ENCODE measurements at places on chromosomes 13 and 19.

GRCh38 chr19:45179072-45179891 is 698 bp downstream of the BLOC1S3 start:
- no peak for DNase-seq

GRCh38 chr13:46647512-46648065 is 94.6 kb downstream of the LRCH1 start:
- no peak for DNase-seq

GRCh38 chr19:16022251-16022650 is 54.0 kb upstream of the TPM4 start:
- no peak for DNase-seq

- no peak for DNase-seq
Observed at GRCh38 chr13:30479154-30479882, 13.6 kb upstream of the HMGB1 start.

DNA sequence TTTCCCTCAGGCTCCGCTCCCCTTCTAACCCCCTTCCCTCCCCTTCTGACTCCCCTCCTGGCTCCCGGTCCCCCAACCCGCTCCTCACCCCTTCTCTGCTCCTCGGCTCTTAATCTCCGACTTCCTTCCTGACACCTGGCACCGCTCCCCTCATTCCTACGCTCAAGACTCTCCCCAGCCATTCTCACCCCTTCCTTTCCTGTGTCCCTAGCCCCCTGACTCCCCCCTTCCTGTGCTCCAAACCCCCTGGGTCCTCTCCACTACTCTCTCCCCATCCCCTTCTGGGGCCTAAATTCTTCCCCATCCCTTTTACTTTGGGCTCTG is 658 bp downstream of the CLPP start:
- DNase-seq = no peak

DNA sequence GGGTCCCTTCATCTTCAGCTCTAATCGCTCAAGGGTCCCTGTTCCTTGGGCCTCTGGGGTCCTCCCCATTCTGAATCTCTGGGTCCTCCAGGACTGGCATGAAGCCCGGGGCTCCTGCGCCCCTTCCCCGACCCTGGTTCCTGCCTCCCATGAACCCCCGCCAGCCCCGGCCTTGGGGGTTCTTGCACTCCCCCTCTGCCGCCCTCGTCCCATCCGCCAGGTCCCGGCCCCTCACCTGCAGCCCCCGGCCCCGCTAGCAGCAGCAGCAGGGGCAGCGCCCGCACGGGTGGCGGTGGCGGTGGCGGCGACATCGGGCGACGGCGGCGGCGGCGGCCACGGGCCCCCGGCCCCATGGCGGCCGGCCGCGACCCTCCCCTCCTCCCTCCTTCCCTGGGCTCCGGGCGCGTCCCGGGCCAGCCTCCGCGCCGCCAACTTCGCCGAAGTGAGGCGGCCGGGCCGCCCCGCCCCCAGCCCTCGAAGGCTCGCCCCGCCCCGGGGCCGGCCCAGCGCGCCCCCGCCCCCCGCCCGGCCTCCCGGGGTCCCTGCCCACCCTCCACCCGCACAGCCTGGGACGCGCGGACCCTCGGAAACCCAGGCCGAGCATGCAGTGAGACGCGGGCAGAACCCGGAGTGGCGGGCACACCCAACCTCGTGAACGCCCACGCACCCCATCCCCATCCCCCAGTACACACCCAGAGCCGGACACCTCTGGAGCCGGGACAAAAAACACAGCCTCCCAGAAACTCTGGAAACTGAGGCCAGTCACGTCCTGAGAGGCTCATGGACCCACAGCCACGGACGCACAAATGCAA is at the start of gene NOTCH3:
Gene NOTCH3, minus strand, starts transcription at position 443 of the 812 bp plus-strand sequence. Its CDS starts 90 bp downstream, at position 353.
- no peak for DNase-seq

- no peak for DNase-seq
Observed at GRCh38 chr13:58187881-58188280, 556.3 kb downstream of the PCDH17 start.

DNA sequence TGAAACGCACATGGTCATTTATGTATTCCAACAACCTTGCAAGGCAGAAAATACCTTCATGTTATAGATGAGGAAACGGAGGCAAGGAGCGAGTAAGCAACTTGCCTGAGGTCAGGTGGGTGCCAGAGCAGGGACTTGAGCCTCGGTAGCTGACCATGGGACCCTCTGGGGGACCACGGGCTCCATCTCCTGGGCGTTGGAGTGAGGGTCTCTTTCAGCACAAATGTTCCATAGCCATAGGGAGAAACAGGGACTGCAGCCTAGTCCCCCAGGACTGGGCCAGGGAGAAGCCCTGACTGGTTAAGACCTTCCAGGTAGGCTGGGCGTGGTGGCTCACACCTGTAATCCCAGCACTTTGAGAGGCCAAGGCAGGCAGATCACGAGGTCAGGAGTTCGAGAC is 38.4 kb upstream of the ADGRE5 start:
- DNase-seq = no peak

DNA sequence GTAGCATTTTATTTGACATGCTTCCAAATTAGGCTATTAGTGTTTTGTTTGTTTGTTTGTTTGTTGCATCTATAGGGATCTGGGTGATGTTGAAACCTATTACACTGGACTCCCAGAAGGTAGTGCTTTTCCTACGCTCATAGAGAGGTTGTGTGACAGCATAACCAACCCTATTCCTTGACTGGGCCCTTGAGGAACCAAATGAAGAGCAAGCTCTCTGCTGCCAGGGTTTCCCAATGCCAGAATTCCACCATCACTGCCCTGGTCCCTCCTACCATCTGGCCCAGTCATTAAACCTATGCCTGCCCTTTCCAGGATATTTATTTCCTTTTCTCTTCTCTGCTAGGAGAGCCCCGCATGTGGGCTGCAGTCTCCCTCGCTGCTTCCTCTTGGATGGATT is 210.6 kb downstream of the IRS2 start:
- no peak for DNase-seq

DNA sequence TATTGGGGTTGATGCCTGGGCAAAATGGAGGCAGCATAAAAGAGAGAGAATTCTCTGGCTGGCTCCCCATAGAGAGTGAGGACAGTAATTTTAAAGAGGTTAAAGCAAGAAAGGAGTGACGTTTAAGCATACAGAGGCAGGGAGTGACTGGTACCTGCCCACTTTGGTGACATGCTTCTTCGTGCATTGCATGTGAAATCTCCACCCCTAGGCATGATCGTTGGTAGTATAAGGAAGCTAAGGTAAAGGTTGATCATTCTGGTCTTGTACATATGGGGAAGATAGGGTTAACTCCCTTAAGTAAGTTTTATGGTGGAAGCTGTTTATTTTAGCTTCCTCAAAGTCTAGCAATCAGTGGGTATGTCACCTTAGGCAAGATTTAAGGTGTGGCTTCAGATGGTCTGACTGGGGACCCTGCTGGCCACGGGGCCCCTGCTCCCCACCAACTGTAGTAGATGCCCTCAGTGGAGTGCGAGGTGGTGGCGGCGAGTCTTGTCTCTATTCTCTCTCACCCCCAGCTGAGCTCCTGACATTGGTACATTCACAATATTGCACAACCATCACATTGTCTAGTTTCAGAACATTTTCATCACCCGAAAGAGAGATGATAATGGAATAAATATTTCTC is 797.5 kb upstream of the SPRY2 start:
- no peak for DNase-seq

DNA sequence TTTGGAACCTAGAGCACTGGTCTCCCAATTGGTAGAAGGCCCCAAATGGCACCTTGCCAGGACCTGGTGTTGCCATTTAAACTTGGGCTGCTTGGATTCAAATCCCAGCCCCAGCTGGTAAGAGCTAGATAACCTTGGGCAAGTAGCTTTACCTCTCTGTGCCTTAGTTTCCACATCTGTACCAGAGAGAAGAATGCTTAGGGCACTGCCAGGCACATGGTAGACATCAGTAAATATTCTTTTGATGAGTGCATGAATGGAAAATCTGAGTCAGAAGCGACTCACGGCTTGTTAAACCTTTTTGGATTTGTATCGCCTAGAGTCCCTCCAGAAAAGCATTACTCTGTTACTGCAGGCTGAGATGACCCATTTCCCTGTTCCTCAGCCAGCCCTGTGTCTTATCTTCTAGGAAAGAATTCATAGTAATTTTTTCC is 90.9 kb downstream of the SIPA1L3 start:
- no peak for DNase-seq

- DNase-seq = no peak
Observed at GRCh38 chr13:99037756-99038155, 59.9 kb upstream of the DOCK9 start.

DNA sequence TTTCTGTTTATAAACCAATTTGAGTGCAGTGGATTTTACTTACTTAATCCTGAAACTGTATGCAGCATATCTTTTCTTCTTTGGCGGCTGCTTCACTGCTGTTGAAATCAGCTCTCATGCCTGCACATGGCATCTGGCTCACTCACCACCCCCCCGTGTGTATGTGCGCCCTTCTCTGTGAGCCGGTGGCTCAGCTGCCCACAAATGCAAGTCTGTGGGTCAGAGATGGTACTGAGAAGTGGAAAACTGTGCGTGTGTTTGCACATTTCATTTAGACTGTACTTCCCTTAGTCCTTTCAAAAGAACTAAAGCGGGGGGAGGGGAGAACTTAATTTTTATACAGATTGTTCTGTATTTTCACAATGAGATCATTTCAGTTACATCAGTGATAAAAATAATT is 307.6 kb downstream of the SHISA2 start:
- no peak for DNase-seq

DNA sequence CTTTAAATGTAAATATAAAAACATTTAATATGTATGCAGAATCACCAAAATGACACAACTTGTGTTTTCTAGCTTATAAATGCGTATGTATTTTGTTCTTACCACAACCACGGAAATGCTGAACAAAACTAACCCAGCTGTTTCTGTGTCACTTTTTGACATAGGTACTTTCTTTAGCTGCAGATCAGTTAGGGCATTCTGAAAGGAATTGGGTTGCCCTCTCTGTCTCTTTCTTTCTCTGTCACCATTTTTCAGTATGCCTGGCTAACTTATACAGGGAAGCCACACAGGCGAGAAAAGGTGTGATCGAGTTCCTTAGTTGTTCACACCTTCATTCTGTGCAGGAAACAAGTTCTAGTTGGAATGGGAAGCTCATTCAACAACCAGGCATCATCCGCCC is 72.6 kb upstream of the ARGLU1 start:
- DNase-seq = no peak

DNA sequence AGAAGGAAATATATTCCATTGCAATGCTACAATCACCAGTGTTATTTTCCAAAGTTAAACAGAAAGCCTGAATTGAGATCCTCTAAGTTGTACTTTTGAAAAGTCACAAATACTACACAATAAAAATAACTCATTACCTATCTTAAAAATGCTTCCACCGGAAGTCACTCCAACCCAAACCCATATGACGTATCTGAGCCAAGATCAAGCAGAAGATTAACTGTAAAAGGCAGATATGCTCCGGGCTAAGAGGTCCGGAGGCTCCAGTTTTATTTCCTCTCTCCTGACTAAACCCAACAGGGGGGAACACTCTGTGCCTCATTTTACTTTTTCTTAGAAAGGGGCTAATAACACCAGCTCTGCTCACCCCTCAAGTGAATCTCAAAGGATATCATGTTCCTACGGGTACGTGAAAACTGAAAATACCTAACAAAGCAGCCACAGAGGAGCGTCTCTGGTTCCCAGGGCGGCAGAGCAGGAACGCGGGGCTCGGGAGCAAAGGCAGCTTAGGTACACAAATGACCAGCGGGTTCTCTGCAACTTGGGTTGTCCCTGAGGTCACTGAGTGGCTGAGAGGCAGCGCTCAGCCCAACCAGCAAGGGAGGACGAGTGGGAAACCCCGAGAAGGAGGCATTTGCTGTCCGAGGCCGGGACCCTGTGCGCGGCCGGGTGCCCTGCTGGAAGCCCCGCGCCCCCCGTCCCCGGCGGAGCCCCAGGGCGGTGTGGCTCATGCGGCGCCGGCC is 750 bp downstream of the RAB20 start:
- DNase-seq = peak; percentile 75

- DNase-seq = no peak
Observed at GRCh38 chr13:35882722-35883497, 248.3 kb downstream of the DCLK1 start.

- DNase-seq = no peak
Observed at GRCh38 chr13:109697936-109698335, 88.4 kb downstream of the IRS2 start.

DNA sequence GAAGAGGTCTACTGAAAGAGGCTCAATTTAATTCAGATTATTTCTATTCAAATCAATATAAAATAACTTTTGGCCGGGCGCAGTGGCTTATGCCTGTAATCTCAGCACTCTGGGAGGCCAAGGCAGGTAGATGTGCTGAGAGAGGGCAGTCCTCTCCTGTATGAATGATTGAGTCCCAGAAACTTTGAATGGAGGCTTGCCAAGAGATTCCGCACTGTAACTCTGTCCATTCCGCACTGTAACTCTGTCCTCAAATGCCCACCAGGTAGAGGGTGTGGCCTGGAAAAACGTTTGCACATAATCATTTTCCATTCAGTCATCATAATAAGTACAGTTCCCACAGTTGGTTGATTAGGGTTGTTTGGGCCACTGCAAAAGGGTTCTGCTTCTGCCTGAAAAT is 274.7 kb upstream of the SOX21 start:
- no peak for DNase-seq

- no peak for DNase-seq
Observed at GRCh38 chr13:114244637-114245036, 9.9 kb downstream of the CDC16 start.

DNA sequence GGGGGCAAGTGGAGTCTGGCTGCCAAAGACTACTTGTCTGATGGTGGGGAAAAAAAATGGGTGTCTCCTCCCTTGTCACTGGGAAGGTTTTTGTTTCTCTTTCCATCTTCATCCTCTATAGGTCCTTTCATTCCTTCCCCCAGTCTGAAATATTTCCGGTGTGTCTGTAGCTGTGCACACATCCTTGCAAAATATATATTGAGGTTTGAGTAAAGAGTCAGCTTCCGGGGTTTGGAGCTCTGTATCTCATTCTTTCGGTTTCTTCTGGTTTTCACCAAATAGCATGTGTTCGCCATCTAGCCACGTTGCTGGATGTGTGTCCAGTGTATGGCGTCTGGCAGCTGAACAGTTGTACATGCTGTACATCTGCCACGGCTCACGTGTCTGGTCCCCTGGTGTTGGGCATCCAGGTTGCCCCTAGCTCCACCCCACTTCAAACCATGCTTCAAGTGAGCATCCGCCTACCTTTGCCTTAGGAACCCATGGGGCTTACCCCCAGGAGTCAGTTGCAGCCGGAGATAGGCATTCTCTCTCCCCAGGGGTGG is 142.2 kb downstream of the SIPA1L3 start:
- no peak for DNase-seq

DNA sequence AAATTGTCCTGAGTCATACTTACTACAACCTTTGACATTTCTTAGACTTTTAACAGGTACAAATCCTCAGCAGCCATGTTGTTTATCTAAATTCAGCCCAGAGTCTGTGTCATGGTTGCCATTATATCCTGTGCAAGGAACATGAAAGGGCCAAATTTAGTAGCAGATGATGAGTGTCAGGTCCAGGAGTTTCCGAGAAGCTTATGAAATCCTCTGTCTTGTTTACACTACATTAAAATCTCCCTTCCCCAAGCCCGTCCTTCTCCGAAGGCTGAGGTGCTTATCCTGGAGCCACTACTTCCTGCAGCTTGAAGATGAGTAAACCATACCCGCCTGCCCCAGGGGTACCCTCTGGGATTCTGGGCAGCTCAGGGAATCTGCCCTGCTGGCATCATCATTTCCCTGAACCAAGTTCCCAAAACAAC is 102.6 kb upstream of the SERP2 start:
- DNase-seq = no peak

GRCh38 chr13:33497146-33497845 is 211.7 kb upstream of the STARD13 start:
- no peak for DNase-seq
